ENCODE measurements at places on chromosomes 3 and 15. TPM values are rescaled to one million over a fixed set of nuclear protein-coding genes. Genes with fewer than 3 reads are reported as not detected.

FANCI gene
- total RNA-seq: 180 TPM

NMNAT3 gene
- total RNA-seq: 4.3 TPM

CPN2 gene
- total RNA-seq: not detected

GRCh38 chr15:63943829-63944680, 102.2 kb downstream of the DAPK2 start:
- DNase-seq: no peak

GRCh38 chr3:102129760-102130608, 280.7 kb downstream of the NFKBIZ start:
- DNase-seq: no peak

GRCh38 chr3:111617912-111618601, 22.9 kb upstream of the ZBED2 start:
- DNase-seq: peak; percentile 36

GRCh38 chr3:184480831-184481230, 80.8 kb upstream of the EPHB3 start:
- DNase-seq: no peak

DNA sequence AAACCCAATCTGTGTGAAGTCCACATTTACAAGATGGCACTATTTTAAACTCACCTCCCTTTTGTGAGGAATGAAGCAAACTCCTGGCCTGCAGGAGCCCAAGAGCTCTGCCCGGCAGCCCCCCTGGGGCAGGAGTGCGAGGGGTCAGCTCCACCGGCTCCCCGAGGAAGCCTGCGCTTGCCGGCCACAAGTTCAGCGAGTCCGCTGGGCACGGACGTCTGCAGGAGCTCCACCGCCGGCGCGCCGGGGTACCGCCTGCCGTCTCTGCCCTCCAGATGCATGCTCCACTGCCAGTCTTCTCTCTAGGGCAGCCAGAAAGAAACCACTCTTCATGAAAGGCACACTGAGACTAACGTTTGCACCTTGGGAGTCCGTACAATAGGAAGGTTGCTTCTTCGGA, 17.5 kb downstream of the OCA2 start:
- no peak for DNase-seq

DNA sequence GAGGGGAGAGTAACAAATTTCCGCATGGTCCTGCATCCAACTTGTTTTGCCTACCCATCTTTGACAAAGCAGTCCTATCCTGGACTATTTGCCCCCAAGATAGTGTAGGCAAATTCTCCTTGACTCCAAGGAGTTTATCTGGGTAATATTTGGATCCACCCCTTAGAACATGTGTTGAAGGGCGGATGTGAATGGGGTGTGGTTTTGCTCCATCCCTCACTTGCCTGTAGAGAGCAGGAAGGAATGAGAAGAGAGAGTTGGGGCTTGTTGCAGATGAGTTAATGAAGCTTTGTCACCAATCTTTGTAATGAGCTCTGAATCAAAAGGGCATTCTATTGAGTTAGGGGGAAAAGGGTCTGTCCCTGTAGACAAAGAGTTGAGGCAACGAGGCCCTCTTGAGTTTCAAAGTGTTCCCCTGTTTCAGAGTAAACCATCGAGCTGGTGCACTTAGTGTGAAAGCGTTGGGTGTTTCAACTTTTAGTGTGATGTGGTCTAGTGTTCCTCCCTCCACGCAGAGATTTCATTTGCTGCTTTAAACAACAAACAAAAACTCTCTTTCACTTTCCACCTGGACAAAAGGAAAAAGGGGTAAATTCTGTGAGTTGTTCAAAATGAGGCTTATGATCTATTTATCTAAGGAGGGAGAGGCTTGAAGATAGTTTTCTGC, 42.2 kb upstream of the PPARG start:
- DNase-seq: no peak

GRCh38 chr3:26171006-26171405, 381.1 kb downstream of the OXSM start:
- DNase-seq: no peak

- DNase-seq: no peak
Observed at GRCh38 chr3:129623447-129624118, 17.1 kb upstream of the PLXND1 start.

DNA sequence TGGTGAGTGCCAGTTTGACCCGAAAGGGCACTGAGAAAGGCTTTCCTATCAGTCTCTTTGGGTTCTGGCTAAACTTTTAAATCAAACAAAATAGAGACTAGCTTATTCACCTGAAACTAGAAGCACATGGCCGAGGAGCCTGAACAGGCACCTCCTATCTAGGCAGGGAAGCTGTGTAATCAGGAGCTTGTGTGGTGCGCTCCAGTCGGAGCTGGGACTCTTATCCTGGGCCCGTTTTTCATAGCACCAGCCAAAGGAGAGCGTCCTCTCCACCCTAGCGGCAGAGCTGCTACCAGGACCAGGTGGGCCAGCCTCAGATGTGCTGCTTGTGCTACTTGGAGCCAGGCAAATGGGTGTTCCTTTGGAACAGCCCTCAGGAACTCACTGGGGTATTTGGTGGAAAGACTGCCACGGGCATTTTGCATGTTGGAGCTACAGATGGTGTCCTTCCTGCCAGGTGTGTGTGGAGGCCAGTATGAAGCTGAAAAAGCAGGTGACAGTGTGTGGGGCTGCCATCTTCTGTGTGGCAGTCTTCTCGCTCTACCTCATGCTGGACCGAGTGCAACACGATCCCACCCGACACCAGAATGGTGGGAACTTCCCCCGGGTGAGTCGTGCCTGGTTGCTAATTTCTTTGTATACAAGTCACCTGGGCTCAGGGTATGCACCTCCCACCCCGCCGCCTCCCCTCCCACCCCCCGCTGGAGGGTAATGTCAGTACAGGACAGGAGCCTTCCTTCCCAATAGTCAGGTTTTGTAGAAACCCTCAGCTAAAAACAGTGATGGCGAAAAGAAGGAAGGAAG, 833 bp downstream of the MAN2A2 start:
- peak; percentile 49 for DNase-seq

DNA sequence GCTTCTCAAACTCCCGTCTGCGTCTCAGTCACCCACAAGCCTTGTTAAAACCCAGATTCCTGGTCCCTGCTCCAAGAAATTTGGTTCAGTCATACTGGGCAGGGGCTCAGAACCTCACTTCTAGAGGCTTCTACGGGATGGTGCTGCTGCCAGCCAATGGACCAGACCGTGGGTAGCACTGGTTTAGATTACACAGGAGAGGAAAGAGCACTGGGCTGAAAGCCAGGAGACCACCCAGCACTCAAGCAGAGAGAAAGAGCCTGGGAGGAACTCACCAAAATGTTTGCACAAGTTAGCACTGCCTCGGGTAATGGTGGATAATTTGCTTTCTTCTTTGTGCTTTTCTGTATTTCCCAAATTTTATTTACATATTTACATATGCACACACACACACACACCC, 46.9 kb upstream of the MUC13 start:
- no peak for DNase-seq

GRCh38 chr3:194078045-194078821, 57.7 kb upstream of the HES1 start:
- DNase-seq: no peak

DNA sequence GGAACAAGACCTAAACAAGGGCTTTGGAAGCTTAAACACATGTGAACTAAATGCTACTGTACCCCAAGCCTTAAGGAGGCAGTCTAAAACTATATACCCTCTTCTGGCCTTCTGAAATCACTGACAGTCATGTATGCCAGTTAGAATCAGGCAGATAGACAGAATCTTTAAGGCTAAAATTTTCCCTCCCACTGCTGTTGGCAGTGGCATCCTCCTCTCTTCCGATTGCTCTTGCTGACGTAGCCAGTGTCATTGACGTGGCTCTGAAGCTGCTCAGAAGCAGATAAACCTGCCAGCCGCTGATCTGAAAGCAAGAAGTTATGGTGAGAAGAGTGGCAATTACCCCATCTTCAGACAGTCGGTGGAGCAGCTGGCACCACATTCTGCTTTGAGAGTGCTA, 3.3 kb downstream of the RYR3 start:
- DNase-seq: no peak

All from activated CD8-positive, alpha-beta T cell treated with anti-CD3 and anti-CD28 coated beads for 36 hours (primary cell).